ENCODE measurements at places on chromosomes 1 and 21.
A peak's percentile ranks its signal among the peaks of the same experiment; 100 is the strongest.

- DNase-seq: no peak
Observed at GRCh38 chr1:193417945-193418744, 231.7 kb upstream of the B3GALT2 start.

DNA sequence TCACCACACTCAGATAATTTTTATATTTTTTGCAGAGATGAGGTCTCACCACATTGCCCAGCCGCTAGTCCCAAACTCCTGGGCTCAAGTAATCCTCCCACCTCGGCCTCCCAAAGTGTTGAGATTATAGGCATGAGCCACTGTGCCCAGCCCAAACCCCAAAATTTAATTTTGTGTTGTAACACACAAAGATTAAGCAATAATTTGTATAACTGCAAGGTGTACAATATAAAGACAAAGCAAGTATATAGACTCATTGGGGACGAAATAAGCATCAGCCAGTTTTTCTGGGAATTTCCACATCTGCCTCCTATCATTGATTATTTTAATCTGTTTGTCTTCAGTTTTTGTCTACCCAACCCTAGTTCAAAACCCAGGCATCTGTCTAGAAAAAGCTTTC, 42.7 kb downstream of the ST7L start:
- no peak for DNase-seq

DNA sequence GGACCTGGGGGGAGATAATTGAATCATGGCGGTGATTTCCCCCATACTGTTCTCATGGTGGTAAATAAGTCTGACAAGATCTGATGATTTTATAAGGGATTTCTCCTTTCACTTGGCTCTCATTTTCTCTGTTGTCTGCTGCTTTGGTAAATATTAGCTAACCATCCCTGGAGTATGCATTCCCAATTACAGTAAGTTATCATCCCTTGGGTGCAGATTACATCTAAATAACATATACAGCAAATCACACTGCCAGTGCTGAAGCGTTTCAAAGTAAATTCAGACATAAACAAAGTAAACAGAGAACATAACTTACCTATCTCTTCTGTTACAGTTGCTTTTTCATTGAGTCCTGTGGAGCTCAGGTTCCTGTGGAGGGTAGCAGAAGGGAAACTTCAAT, 38.6 kb upstream of the IGSF3 start:
- no peak for DNase-seq

- no peak for DNase-seq
Observed at GRCh38 chr1:205491794-205492193, 12.7 kb upstream of the CDK18 start.

- DNase-seq: peak; percentile 79
Observed at GRCh38 chr1:16145030-16145661, 10.7 kb downstream of the EPHA2 start.

- DNase-seq: no peak
Observed at GRCh38 chr1:61372944-61373343, 290.6 kb downstream of the NFIA start.

DNA sequence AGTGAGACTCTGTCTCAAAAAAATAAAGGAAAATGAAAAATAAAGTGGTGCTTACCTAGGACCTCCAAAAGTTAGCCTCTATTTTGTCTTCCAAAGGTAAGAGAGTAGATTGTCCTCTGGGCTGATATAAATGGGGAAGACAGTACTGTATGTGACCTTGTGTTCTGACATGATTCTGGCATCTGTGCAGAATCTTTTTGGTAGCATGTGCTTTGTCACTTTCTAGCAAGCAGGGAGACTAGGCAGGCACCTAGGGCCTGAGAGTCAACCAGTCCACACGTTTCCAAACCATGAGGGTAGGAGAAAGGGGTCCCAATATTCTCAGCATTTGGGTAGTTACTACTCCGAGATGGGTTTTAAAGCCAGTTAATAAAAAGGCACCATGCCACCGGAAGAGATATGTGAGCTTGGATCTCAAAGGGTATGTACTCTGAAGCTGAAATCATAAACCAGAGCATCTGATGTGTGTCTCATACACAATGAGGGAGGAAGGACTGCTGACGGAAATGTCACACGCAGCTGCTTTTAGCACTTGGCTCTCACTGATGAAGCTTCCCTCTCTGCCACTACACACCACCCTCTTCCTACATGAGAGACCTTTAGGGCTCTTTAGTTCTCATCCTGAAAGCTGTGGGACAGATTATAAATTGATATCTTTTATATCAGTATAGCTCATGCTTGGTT, 27.0 kb upstream of the SLC16A1 start:
- no peak for DNase-seq

GRCh38 chr1:235227414-235227813, 66.4 kb upstream of the RBM34 start:
- DNase-seq: no peak

- DNase-seq: no peak
Observed at GRCh38 chr1:160978510-160978927, 23.9 kb upstream of the ITLN2 start.

DNA sequence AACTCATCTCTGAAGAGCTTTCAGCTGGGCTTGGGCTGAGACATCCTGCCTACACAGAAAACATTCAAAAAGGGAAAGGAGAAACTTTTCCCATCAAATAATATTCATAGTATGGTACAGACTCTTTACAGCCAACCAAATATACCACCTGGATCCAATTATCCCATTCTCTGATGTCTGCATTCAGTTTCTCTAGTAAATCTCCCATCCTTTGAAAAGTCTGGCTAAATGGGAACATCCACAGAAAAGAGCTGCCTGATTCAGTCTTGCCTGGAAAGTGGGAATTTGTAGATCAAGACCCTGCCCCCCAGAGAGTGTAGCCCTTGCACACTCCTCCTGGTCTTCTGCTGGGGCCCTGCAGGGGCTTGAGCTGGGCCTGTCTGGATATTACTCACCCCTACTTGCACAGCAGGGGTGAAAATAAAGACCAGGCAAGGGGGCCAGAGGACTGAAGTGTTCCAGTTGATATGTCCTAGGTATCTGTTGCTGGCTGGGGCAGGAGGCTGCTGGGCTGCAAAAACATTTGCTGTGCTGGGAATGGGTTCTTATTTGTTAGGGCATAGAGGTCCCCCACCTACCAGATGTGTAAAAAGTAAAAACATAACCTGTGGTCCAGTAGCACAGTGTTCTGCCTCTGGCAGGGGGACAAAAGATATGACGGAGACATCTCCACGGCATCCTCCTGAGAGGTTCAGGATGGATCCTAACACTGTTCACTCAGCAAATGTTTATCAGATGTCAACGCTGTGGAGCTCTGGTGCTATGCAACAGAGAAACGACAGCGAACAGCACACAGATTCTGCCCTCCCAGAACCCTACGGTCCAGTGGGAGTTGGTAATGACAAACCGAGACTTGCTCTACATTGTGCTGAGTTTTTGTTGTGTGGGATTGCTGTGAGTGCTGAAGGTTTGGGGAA, 140.3 kb downstream of the PLXNA2 start:
- no peak for DNase-seq

DNA sequence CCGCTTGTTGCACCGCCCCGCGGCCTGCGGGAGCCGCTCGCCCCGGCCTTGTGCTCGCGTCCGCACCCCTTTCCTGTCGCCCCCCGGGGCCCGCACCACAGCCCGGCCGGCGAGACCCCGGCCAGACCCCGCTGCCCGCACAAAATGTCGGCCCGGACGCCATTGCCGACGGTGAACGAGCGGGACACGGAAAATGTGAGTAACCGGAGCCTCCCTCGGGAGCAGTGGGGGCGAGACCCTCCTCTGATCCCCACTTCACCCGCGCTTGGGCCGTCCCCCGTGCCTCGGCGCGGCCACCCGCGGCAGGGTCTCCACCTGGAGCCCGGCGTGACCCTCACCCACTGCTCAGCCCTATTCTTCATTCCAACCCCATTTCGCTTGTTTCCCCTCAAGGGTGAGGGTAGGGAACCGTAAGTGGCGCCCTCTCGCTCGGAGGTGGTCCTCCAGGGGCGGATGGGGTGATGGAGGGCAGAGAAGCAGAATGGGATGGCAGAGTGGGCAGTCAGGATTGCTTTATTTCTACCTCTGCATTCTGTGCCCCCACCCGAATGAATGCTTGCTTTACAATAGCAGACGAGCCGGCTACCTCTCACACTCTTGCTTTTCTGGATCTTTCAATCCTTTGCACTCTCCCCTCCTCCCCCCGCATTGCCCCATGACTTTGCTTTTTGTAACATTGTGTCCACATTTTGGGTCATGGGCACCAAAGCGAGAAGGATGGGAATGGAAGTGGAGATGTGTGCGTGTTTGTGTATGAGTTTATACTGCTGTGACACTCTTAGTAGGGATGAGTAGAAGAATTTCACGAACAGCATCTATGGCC, 954 bp downstream of the MARK1 start:
- DNase-seq: peak; percentile 63

- DNase-seq: no peak
Observed at GRCh38 chr21:44989537-44989886, 49.7 kb downstream of the SLX9 start.

- DNase-seq: no peak
Observed at GRCh38 chr1:187622545-187622944, 793.8 kb downstream of the PLA2G4A start.

- no peak for DNase-seq
Observed at GRCh38 chr1:238401144-238401543, 510.4 kb upstream of the ZP4 start.

GRCh38 chr21:20902998-20903397, 95.2 kb upstream of the NCAM2 start:
- DNase-seq: no peak

DNA sequence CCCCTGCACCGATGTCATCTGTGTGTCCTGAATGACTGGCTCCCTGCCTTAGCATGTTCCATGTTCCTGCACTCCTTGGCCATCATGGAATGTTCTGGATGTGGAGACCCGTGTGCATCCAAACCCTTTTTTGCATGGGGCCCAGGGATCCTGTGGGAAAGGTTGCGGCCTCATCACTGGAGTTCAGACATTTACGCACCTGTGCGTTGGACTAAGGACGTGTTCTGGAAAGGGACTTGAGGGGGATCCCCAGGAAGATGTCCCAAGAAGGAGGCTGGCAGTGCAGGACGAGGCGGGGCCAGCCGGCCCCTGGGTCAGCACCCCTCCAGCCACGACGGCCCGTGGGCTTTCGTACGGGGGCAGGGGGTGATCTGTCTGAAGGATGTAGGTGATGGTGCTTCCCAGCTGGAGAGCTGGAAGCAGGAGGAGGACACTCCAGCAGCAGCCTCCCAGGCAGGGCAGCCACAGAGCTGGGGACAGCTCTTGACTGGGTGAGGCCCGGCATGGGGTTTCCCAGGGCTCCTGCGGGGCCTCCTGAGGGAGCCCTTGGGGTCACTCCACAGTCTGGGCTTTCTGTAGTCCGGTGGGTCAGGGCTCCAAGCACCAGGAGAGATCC, 67.2 kb downstream of the SCCPDH start:
- DNase-seq: no peak

DNA sequence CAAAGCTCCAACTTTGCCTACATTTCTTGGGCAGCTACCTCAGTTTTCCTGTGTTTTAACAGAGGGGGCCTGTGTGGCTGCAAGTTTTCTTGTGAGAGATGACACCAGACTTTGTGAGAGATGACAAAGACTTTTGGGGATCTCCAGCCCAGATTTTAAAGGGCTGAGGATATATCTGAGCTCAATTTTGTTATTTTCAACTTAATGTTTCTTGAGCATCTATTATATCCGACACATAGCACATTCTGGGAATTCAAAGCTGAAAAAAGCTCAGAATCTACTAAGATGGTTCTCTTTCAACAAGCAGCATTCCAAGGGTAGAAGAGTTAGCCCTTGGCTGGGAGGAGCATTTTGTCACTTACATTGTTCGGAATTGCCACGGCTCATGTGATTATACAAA, 53.4 kb upstream of the PTGFRN start:
- no peak for DNase-seq

Measured in mesendoderm (in vitro differentiated cells).